ENCODE measurements at places on chromosomes 7 and 10.

DNA sequence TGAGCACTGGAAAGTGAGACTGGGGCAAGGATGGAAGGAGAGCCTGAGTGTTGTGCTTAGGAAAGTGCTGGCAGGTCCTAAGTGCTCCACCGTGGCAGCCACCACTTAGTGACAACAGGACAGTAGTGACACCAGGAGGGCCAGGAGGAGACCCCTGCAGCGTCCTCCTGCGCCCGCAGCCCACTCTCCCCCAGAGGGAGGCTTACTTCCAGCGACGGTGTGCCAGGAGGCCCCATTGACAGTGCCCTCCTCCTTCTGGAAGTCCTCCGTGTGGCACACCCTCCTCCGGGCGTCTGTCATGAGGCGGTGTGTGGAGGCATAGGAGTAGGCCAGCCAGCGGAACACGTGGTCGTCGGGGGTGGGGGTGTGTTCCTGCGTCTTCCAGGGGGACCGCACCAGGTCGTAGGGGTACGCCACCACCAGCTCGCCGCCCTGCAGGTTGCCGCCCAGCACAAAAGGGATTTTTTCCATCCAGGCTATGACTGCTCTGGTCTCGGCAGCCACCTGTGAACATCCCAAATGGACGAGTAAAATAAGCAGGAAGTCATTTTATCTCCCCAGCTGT is 95.6 kb downstream of the GPR26 start:
- no peak for DNase-seq

- DNase-seq = no peak
Observed at GRCh38 chr10:27660711-27661110, 84.9 kb downstream of the MKX start.

DNA sequence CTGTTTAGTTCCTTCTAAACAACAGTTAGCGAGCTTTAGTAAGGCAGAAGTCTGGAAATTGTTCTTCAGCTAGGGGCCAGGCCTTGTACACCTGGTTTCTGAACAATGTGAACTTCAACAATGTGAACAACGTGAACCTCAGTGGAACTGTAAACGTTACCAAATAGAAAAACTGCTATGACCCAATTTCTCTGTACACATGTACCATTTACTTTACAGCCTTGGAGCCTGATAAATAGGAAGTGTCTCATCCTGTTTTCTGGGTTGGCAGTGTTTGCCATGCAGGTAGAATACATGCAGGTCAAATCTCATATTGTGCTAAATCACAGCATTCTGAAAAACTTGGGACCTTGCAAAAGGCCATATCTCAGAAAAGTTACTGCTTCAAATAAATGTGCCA is 1.6 kb downstream of the STEAP4 start:
- DNase-seq = no peak

DNA sequence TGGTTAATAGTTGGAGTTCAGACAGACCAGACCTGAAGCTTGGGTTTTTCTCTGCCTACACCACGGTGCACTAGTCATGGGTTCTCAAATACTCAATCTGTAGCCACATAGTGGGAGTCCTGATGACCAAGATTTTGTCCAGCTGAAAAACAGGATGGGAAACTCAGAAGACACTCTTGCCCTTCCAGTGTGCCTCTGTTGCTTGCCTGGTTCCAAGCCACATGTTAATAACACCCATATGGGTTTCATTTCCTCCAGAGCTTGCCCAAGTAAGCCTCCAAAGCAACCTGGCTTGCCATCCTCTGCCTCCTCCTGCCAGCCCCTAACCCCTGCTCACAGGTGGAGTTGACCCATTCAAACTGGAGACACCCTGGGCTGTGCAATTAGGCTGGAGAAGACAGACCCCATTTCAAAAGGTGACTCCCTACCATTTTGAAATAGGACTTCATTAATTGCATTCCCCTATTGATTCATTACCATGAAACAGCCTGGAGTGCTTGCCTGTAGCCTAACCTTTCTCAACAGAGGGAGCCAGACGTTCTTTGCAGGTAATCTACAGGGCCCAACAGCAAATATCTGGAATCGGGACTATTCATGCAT is 108.0 kb upstream of the HABP2 start:
- no peak for DNase-seq
